RPMI7951 (cell line): ENCODE measurements at places on chromosomes 2 and 18.
A peak's percentile ranks its signal among the peaks of the same experiment; 100 is the strongest.

DNA sequence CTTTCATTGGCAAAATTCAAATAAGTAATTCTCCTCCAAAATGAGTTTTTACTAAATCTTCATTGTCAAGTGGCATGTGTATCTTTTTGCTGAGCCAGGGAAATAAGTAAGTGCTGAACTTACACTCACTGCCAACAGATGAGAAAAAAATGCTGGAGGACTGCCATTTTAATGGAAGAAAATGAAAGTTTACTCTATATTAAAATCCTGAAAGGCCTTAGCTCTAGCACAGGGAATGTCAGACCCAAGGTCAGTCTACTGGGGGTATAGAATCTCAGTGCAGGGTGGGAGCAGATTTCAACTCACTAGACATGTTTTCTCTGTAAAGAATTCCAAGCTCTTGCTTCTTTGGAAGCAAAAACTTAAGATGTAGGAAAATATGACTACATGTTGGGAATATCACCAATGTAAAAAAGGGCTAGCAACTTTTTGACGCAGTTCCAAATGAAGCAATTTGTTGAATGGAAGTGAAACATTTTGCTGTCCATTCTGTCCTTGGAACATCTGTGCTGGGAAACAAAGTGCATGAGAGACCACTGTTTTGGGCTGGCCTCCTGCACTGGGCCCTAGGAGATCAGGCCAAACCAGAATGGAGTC, 127.0 kb downstream of the ST6GAL2 start:
- no peak for DNase-seq

GRCh38 chr2:100000915-100001707, 141.3 kb downstream of the AFF3 start:
- DNase-seq = no peak

DNA sequence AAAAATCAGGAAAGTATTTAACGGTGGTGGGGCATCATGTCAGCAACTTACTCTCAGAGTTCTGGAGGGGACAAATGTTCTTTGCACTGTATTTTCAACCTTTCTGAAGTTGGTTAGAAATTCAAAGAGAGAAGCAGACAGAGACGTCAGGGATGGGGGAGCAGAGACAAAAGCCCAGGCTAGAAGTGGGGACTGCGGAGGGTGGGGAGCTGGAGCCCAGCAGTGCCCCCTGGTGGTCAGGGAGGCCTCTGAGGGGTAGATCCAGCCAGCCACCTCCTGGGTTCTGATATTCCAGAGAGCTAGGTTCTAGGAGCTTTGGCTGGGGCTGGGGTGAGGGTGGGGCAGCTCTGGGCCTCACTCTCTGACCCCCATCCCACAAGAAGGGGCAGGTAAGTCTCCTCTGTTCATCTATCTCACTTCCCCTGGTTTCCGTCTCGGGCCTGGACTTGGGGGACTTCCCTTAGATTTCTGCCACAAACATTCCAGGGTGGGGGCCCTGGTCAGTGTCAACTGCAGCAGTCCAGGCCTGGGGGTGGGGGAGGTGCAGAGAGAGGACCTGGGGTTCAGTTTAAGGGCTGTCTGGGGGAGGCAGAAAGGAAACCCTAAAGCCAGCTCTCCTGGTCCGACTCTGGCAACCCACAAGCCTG, 8.9 kb downstream of the TNS1 start:
- no peak for DNase-seq

- no peak for DNase-seq
These were observed 37.1 kb upstream of the ATP6V1B1 start for GRCh38 chr2:70898363-70899240.

DNA sequence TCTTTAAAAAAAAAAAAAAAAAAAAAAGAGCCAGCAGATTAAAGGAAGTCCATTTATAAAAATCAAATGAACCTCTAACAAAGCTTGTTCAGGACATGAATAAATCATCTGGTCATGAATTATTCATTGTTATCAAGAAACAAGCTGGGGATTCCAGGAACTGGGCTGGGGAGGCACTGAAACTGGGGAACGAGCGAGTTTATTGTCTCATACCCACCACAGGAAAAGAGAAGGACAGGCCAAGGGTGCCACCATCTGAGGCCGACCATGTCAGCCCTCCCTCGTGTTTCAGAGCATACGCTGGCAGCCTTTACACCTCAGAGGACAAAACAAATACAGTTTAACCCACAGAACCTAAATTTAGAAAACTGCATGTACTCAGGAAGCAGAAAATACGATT, 164.2 kb downstream of the VWC2L start:
- DNase-seq = peak; percentile 5

DNA sequence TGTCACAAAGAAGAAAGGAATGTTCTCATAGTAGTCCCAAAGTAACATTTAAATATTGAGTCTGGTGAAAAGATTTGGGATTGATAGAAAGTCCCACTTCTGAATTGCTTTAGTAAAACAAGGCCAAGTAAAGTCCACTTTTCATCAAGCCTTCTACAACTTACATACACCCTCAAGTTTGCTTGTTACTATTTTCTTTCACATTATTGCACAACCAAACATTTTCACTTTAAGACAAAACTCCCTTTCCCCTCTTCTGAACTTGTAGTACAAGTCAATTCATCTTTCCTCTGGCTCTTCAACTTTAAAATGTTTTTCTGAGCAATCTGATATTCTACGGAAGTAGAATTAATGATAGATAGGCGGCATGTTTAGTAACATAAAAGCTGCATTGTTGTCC, 11.0 kb downstream of the MAIP1 start:
- no peak for DNase-seq

DNA sequence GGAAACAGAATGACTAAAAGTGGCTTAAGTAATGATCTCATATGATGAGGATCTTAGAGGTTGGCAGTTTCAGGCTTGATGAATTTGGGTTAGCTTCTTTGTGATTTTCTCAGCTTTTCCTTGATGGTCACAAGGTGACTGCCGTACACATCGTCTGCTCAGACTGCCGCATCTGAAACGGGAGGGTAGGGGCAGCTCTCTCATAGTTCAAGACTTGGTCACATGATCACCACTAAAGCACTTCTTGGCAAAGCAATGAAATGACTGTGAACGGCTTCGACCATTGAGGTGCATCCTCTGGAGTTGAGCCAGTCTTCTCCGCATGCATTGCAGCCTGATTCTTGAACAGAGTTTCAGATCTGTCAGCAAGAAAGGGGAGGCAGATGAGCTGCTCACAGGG, 43.8 kb downstream of the LPIN1 start:
- DNase-seq = no peak
